Right hindlimb (tissue), 1 donor: ENCODE measurements at places on chromosomes 4 and X.

DNA sequence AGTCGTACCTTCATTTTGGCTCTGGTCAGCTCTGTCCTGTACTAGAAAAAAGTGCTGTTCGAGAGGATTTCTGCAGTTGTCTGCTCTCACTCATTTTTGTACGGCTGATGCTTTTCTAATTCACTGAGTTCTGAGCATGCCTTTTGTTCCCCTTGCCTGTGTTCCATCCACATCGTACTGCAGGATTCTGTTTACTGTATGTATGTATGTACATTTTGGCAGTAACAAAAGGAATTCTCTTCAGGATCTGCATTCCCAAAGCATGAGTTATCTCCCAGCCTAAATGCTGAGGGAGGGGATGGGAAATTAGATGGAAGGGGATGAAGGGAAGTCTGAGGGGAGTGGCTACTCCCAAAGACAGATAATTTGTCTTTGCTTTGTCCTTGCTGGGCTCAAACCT lies 87.6 kb downstream of the GBA3 start:
- DNase-seq, result no peak

DNA sequence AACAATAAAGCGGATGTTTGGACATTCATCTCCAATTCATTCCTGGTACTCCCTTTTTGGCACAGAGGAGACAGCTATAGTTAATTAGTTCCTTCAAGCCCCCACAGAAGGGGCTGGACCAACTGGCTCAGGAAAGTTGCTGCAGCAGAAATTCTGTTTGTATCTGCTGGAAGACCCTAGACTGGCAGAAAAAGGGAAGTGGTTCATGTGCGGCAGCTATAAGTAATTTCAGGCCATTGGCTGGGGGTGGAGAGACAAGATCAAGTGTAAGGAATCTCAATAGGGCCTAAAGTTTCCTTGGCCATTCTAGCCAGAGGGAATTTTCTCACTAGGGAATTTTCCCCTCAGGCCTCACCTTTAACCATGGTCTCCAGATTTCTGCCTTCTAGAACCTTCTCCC lies 89.9 kb upstream of the DHX15 start:
- no peak for DNase-seq

DNA sequence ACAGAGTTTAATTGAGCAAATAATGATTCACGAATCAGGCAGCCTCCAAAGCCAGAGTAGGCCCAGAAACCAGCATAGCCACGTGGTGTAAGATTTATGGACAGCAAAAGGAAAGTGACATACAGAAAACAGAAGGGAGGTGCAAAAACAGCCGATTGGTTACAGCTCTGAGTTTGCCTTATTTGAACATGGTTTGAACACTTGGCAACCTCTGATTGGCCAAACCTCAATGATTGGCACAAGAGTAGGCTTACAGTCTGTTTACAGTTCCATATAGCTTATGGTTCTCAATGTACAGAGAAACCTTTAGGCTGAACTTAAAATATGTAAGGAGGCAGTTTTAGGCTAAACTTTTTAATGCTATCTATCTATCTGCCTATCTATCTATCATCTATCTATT lies 394.8 kb downstream of the CFAP47 start:
- DNase-seq, result no peak

DNA sequence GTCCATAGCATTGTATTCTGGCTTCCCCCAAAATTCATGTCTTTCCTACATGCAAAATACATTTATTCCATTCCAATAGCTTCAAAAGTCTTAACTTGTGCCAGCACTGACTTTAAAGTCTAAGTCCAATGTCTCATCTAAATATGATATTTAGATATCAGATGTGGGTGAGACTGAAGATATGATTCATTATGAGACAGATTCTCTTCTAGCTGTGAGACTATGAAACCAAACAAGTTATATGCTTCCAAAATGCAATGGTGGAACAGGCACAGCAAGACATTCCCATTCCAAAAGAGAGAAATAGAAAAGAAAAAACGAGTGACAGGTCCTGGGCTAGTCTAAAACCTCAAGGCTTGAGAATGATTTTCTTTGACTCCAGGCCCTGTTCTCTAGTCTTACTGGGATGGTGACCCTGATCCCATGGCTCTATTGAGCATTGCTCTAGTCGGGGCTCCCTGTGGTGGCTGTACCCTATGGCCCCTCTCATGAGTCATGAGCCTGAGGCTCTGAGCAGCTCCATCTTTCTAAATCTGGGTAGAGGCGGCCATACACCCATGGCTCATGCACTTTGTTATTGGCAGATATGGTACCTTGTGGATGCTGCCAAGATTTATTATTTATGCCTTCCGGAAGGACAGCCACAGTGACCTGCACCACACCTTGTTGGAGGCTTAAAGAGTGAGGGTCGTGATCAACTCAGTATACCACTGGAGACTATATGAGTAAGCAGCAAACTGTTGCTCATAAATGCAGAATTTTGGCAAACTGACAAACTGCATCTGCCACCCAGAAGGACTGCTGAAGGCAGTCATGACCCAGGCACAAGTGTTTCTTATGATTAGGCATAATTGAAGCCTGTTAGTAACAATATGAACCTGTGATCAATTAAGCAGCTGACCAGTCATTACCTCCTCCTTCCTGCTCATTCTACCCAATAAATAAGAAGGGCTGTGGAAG lies 38.5 kb upstream of the BOD1L1 start:
- no peak for DNase-seq

GRCh38 chrX:13093529-13094140 lies 49.2 kb upstream of the FAM9C start:
- DNase-seq, result no peak

DNA sequence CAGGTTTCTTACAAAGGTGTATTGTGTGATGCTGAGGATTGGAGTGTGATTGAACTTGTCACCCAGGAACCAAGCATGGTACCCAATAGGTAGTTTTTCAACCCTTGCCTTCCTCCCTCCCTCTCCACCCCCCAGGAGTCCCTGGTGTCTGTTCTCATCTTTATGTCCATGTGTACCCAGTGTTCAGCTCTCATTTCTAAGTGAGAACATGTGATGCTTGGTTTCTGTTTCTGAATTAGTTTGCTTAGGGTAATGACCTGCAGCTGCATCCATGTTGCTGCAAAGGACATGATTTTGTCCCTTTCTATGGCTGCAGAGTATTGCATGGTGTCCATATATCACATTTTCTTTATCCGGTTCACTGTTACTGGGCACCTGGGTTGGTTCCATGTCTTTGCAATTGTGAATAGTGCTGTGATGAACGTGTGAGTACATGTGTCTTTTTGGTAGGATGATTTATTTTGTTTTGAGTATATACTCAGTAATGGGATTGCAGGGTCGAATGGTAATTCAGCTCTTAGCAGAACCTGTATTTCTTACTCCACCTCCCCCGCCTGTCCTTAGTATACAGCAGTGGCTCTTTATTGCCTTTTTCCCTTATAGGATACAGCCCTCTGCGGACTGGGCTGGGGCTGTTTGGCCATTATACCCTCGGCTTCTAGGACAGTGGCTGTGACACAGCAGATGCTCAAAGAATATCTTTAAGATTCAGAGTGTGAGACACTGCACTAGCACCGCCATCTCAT lies 145.4 kb downstream of the PTTG2 start:
- DNase-seq, result no peak

GRCh38 chr4:1495416-1496115 lies 89.3 kb upstream of the NKX1-1 start:
- DNase-seq, result peak; percentile 9

DNA sequence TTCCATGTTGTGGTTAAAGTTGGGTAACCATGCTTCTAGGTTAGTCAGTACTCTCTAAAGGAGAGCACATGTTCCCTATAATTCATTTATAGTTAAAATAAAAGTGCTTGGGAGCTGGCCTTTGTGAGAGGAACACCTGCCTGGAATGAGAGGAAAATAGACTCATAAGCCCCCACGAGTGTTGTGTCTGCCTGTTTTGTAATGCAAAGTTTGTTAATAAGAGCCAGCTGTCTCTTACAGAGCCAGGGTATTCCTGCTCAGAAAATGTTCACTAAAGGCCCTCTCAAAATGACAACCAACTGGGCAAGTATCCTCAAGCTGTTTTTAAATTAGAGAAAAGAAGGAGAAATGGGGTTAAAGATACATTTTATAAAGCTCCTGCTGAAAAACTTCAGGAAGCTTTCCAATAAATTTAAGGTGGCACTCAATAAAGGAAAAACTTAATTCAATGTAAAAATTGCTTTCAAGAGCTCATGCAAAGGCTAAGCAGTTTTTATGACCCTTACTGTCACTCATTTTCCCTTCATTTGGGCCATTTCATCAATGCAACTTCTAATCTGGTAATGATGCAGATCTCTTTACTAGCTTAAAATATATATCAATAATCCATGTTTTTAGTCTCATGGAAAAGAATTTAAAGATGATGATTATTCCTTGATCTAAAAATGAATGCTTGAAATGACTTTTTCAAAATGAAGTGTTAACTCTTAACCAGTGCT lies 793.6 kb downstream of the STPG2 start:
- no peak for DNase-seq

DNA sequence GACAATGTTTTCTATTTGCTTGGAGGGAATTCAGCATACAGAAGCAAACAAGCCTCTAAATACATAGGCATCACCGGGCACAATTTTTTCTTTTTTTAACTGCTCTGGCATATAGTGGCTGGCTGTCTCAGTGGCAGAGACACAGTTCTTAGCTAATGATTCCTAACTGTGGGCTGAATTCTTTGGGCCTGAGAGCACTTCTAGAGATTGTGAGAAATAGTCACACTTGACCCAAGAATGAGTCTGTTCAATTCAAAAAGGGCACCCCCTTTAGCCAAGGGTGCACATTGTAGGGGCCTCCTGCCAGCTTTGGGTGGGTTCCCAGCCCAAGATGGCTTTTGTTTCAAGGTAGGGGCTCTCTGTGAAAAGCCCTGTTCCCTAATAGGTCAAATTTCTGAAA lies 345.7 kb downstream of the ARHGAP10 start:
- no peak for DNase-seq

- DNase-seq, result peak; percentile 18
These were observed 30.5 kb downstream of the PLAC8 start for GRCh38 chr4:83083925-83084475.

GRCh38 chr4:86685401-86685800 lies 91.3 kb downstream of the PTPN13 start:
- DNase-seq, result no peak

DNA sequence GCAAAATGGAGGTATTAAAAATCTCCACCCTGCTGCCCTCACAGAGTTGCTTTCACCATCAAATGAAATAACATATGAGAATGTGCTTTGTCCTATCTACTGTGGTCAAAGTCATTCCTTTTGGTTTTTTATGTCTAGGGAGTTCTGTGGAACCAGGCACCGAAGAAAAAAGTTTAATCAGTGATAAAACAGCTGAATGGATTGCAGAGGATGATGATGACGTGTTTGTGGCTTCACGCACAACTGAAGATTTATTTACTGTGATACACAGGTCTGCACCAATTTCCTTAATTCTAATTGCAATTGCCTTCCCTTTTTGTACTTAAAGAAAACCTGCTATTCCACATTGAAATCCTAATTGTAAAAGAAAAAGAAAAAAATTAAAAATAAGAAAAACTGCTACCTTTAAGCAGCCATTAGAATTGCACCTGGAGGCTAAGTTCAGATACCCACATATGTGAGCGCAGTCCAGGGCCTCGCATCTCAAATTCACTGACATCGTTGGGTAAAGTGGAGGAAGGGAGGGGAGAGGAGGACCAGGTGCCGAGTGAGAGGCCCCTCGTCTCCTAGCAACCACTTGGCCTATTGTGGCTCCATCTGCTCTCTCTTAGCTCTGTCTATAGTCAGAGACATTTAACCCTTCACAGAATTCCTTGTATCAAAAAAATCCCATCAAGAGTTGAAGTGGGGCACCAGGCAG lies 10.5 kb upstream of the RTL5 start:
- DNase-seq, result peak; percentile 76

GRCh38 chrX:109372716-109373115 lies 109.2 kb downstream of the GUCY2F start:
- no peak for DNase-seq

GRCh38 chr4:30396772-30397475 lies 323.2 kb upstream of the PCDH7 start:
- DNase-seq, result no peak

DNA sequence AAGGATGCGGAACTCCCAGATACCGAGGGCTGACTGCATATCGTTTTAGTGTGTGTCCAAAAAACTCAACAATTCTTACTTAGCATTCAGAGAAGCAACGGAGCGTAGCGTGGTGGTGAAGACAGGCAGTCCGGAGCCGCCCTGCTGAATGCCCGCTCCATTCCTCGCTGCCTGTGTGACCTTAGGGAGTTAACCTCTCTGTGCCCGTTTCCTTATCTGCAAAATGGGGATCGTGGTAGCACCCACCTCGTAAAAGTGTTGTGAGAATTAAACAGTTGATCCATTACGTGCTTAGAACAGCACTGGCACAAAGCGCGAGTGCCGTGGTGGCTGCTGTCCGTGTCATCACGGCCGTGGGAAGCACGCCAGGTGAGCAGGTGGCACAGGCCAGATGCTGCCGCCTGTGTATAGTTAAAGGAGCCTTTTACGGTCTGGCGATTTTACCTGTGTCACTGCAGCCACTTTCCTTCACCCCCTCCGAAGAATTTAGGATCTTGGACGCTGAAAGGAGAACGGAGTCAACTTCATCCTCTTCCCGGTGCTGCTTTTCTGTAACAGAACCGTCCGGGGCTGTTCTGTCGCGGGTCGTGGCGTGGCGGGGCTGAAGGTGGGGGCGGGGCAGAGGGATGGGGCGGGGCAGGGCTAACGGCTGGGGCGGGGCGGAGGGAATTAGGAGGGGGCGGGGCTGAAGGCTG lies 885 bp downstream of the CCDC110 start:
- DNase-seq, result peak; percentile 61

- no peak for DNase-seq
These were observed 13.7 kb upstream of the TMSB4X start for GRCh38 chrX:12961196-12961718.

DNA sequence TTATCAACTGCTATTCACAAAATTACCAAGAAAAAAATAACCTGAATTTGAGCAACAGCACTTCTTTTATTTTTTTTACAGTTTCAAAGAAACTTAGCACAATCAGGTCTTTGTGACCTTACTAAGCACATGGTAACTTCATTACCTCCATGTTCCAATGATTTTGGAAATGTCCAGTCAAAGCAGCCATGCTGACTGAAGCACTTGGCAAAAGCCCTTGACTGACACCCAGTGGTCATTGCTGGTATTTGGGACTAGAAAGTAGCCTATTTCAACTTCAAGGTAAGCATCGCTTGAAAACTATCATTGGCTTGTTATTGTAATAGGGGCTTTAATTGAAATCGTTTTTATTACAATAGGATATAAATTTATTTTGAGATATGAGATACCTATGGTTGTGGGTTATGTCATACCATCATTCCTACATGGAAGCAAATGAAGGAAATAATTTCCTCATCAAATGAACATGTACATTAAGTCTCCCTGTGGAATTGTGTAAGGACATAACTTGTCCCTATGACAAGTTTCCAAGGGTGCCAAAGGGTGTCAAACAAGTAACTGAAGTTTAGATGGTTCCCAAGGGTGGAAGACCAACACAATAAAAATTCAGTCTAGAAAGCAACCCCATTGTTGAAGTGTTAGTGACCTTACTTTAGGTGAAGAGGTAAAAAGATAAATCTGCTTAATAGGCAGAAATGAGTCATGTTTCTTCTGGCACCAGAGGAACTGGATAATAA lies 15.2 kb upstream of the ANXA10 start:
- DNase-seq, result peak; percentile 68

GRCh38 chrX:57677132-57677858 lies 2.8 kb downstream of the NLRP2B start:
- DNase-seq, result no peak

- no peak for DNase-seq
These were observed 79.2 kb upstream of the ACSL4 start for GRCh38 chrX:109812236-109812635.

GRCh38 chr4:37070041-37070440 lies 174.5 kb upstream of the NWD2 start:
- no peak for DNase-seq
